ENCODE measurements at places on chromosomes 4 and X. TPM values are rescaled to one million over a fixed set of nuclear protein-coding genes. Genes with fewer than 3 reads are reported as not detected.

The YTHDC1 gene
- 43.8 TPM for total RNA-seq

The XAGE1A gene
- not detected for total RNA-seq

The CTPS2 gene
- total RNA-seq: 24.5 TPM

The WDR13 gene
- 50.6 TPM for total RNA-seq

The VCX3A gene
- not detected for total RNA-seq

The CXorf49 gene
- not detected for total RNA-seq

The NUP62CL gene
- total RNA-seq: 1.6 TPM

The FTHL17 gene
- total RNA-seq: not detected

The AFF2 gene
- total RNA-seq: 2.6 TPM

The FGFBP1 gene
- total RNA-seq: not detected

The ZFP92 gene
- total RNA-seq: 1.0 TPM

The CPE gene
- total RNA-seq: 89.8 TPM

The TRIM60 gene
- not detected for total RNA-seq

The FGF2 gene
- 8.4 TPM for total RNA-seq

The RBPJ gene
- 77.2 TPM for total RNA-seq

The LGI2 gene
- total RNA-seq: 1.6 TPM

The ARX gene
- total RNA-seq: 0.52 TPM

The EVC2 gene
- total RNA-seq: 5.2 TPM

The TMPRSS11D gene
- not detected for total RNA-seq

The FRG2 gene
- not detected for total RNA-seq

The ETDB gene
- total RNA-seq: not detected

The FAM53A gene
- total RNA-seq: 0.52 TPM

The GRIA2 gene
- 3.1 TPM for total RNA-seq

The CSAG1 gene
- not detected for total RNA-seq

The ASB11 gene
- total RNA-seq: 15.1 TPM

The POLN gene
- 4.2 TPM for total RNA-seq

The TLL1 gene
- total RNA-seq: 2.6 TPM

The PIGA gene
- 6.8 TPM for total RNA-seq

The SLC2A9 gene
- 1.0 TPM for total RNA-seq

The DCLK2 gene
- total RNA-seq: 7.3 TPM

The MSX1 gene
- total RNA-seq: 1.6 TPM

The NUDT10 gene
- 1.0 TPM for total RNA-seq

The LRCH2 gene
- total RNA-seq: 3.1 TPM

The PHEX gene
- total RNA-seq: 4.2 TPM

All from skeletal muscle tissue (tissue), 5 donors.